ENCODE measurements at places on chromosomes 1 and 21.

GRCh38 chr1:77018311-77018710 lies 151.0 kb downstream of the ST6GALNAC5 start:
- no peak for DNase-seq

GRCh38 chr1:25675729-25676476 lies 59.3 kb downstream of the MAN1C1 start:
- DNase-seq = no peak

DNA sequence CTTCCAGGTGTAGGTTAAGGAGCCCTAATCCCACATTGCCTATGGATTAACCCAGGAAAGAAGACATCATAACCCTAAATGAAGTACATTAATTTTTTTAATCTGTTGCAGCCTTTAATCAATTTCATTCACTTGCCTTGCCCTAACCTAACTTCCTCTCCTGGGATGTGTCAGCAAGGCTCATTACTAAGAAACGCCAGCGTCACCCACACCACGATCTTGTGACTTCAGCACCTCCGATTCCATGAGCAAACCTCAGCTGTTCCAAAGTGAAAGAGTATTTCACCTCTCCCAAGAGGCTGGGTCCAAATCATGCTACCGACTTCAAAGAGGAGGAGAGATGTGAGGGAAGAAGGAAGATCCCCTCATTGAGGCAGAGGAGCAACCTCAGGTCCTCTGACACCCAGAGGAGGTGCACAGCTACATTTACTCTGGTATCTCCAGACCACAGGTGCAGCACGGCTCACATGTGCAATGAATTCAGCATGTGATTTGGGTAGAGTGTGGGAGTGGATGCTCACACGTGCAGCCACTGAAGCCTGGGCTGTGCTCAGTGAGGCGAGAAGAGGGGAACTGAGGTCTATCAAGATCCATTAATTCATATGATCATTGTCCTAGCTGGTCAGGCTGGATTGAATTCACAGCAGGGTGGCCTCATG lies 134.1 kb downstream of the SLC30A10 start:
- DNase-seq = no peak

- no peak for DNase-seq
Observed at GRCh38 chr1:204863024-204863423, 7.6 kb upstream of the NFASC start.

GRCh38 chr21:27703791-27704190 lies 736.9 kb upstream of the ADAMTS5 start:
- peak; percentile 55 for DNase-seq

- DNase-seq = peak; percentile 85
Observed at GRCh38 chr1:229342656-229343569, at the start of gene CCSAP. CCSAP (minus strand) TSS chr1:229343047; CDS start chr1:229342465, 582 bp downstream.

DNA sequence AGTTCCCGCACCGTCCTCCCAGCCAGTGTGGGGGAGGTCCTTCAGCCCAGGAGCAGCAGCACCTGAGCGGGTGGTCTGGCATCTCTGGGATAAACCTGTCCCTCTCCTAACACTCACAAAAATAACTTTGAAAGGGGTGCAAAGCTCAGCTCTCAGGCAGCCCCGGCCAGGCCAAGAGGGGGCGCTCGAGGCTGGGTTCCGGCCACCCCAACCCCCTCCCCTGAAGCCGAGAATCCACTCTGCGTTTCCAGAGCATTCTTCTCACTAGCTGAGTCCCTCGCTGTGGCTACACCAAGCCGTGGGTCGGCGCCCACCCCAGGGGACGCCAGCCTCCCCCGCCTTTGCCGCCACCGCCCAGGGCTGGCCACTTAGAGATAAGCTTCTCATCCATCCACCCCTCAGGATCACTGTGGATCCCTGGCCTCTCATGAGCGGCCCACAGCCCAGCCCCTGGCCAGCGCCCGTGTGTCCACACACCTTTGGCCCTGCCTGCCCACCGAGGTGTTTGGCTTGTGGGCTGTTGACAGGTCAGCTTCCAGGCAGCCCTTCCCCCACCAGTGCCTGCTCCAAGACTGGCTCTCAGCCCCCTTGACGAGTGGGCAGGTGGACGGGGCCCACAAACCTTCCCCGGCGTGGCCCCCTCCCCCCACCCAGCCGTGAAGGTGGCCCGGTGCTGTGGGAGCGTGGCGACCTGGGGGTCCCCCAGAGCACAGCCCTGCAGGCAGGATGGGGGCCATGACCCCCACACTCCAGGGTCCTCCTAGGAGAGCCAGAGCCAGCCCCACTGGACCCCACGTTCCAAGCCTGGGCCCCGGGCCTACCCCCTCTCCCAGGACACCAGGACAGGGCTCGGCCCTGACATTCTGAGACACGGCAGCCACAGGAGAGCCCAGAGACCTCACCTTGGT lies 1.9 kb downstream of the FTCD start:
- peak; percentile 62 for DNase-seq

GRCh38 chr1:77421504-77422233 lies 139.8 kb downstream of the AK5 start:
- DNase-seq = no peak

DNA sequence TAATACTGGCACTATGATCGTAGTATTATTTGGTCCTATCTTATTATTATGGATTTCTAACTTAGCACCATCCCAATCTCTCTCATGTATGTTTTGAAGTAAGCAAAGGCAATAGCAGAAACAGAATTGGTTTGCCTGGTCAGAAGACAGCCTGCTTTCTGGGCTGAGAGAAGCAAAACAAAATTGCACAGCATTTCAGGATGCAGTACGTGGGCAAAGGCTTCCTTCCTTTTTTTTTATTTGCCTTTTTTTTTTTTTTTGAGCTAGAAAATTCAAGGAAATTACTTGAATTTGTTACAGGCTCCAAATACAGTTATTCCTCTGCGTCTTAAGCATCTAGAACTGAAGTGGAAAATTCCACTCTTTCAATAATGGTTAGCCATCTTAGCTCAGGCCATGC lies 8.8 kb downstream of the CDA start:
- no peak for DNase-seq

DNA sequence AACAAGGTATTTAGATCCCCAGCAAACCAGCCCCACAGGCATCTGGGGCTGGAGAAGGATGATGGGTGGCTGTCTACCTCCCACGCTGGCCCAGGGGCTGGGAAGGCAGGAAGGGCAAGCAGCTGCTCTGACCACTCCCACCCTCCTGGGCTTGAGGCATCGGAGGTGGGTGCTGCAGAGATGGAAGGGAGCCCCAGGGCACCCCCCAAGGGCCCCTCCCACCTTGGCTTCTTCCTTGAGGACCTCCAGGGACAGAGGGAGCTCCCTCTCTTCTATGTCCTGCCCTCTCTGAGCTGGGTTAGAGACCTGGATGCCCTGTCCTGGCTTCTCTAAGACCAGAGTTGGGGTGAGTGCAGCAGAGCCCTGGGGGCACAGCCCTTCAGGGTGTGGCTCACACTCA lies 3.1 kb downstream of the CD52 start:
- DNase-seq = no peak

DNA sequence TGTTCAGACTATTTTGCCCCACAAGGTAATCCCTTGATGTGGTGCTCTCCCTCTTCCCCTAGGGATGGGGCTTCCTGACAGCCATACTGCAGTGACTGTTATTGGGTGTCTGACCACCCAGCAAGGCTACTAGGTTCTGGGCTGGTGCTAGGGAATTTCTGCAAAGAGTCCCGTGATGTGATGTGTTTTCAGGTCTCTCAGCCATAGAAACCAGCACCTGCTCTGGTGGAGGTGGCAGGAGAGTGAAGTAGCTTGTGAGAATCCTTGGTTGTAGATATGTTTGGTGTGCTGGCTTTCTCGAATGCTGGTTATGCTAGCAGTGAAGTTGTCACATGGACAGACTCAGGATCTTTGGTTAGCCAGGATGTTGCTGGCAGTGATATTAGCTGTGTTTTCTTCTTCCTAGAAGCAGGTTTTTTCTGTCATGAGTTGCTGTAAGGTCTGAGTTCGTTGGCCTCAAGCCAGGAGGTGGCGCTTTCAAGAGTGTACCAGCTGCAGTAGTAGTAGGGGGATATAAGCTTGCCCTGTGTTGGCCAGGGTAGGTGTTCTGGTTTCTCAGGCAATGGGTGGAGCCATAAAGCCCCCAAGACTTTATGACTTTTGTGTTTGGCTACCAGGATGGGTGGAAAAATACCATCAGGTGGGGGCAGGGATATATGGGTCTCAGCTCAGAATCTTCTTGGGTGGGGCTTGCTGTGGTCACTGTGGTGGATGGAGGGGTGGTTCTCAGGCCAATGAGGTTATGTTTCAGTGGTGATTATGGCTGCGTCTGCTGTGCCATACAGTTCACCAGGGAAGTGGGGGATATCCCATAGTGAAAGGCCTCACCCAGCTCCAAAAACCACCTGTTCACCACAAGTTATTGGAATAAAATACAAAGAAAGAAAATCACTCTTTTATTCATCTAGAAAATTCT lies 1112.3 kb downstream of the KCNT2 start:
- DNase-seq = no peak

DNA sequence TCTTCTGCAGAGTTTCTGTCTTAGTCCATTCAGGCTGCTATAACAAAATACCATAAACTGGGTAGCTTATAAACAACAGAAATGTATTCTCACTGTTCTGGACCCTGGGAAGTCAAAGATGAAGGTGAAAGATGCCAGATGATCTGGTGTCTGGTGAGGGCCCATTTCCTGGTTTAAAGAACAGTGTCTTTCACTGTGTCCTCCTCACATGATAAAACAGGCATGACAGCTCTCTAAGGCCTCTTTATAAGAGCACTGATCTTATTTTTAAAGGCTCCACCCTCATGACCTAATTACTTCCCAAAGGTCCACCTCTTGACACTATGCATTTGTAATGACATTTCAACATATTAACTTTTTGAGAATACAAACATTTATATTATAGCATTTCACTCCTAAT lies 250.2 kb upstream of the ZRANB2 start:
- no peak for DNase-seq

GRCh38 chr1:183550915-183551314 lies 39.3 kb downstream of the NCF2 start:
- no peak for DNase-seq

- DNase-seq = peak; percentile 59
Observed at GRCh38 chr1:247487057-247487456, 29.2 kb upstream of the OR2B11 start.

GRCh38 chr21:35696644-35697043 lies 363.7 kb downstream of the SETD4 start:
- no peak for DNase-seq

DNA sequence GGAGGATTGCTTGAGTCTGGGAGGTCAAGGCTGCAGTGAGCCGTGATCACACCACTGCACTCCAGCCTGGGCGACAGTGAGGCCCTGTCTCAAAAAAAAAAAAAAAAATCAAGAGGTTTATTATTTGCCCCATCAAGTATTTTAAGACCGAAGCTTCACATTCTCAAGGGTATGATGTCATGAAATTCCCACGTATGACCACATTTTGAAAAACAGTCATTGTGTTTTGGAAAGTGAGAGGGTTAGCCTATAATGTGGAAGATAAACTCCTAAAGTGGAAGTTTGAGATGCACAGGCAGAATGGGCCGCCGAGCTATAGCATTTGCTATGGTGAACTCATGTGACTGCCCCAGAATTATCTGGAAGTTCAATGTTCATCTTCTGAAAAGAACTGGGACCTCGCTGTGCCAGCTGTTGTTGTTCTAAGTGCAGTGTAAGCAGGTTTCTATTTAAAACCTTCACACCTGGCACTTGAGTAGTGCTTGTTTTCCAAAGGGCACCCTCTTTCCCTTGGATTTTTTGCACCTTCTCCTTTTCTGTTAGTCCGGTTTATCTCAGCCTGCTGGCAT lies 96.9 kb upstream of the SLC25A33 start:
- no peak for DNase-seq

DNA sequence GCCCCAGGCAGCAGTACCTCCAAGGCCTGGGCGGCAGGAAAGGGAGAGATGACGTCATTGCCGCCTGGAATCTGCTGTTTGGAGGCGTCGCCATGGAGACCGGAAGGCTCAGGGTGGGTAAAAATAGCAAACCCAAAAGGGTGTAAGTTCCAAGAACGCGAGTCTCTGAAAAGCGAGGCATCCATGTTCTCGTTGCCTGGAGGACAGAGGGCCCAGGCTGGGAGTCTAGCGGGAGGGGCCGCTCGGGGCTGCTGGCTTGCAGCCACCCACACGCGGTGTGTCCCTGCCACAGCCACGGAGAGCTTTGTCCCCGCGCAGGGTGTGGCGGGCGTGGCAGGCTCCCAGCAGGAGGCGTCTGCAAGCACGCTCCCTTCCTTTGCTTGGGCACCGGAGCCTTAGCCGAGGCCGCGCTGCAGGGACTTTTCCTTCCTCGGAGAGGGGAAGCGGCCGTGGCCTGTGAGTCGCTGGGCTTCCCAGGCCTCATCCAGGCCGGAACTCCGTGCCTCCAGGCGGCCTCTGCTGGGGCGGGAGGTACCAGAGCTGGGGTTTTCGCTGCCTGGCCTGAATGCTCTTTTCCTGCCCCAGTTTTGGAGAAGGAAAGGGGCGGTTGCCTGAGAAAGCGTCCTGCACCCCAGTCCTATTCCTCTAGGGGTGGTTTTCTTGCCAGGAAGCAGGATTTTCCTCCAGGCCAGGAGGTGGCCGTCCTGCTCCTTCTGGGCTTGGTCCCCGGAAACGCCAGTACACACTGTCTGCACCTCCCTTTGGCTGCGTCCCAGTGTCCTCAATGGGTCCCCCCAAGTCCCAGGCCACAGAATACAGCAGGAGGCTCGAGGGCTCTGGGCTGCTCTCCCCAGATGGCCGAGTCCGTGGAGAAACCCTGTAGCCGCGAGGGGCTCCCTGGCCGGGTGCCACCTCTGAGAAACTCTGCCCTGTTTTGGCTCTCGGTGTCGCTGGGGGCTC lies 15.3 kb upstream of the SKI start:
- DNase-seq = peak; percentile 96

- no peak for DNase-seq
Observed at GRCh38 chr1:11701981-11702803, 10.7 kb downstream of the DRAXIN start.

- peak; percentile 61 for DNase-seq
Observed at GRCh38 chr1:240235521-240236288, 144.0 kb downstream of the FMN2 start.

- DNase-seq = no peak
Observed at GRCh38 chr1:87399264-87399663, 70.6 kb downstream of the LMO4 start.

DNA sequence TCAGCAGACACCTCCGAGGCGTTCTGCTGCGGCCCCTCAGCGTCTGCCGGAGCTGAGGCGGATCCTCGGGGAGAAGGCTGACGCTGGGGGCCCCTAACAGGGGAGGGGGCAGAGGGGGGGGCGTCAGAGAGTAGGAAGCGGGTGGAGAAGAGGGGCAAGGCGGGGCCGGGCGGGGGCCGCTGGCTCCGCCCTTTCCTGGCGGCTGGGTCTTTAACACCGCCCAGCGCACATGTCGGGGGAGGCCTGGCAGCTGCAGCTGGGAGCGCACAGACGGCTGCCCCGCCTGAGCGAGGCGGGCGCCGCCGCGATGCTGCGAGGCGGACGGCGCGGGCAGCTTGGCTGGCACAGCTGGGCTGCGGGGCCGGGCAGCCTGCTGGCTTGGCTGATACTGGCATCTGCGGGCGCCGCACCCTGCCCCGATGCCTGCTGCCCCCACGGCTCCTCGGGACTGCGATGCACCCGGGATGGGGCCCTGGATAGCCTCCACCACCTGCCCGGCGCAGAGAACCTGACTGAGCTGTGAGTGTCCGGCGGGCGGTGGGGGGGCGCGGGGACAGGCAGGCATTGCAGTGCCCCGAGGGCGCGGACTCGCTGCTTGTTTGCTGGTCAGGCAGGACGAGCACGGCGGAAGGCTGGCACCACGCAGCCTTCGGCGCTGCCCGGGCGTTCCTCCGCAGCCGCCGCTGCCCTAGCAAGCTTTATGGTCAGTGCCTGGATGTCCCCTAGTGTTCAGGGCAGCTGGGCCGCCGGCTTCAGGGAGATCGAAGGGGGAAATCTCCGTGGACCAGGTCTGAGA lies at the start of gene NTRK1:
Gene NTRK1 (plus strand): TSS at position 238 of the 796 bp plus-strand sequence. CDS start 70 bp downstream, at position 308.
- DNase-seq = peak; percentile 71

GRCh38 chr1:195197116-195197515 lies 1411.1 kb downstream of the KCNT2 start:
- no peak for DNase-seq
